Activated T-cell treated with anti-CD3 and anti-CD28 coated beads, Interleukin-2, amount 50 U/mL, for 1 hour (primary cell): ENCODE measurements at places on chromosomes 7 and 10.

DNA sequence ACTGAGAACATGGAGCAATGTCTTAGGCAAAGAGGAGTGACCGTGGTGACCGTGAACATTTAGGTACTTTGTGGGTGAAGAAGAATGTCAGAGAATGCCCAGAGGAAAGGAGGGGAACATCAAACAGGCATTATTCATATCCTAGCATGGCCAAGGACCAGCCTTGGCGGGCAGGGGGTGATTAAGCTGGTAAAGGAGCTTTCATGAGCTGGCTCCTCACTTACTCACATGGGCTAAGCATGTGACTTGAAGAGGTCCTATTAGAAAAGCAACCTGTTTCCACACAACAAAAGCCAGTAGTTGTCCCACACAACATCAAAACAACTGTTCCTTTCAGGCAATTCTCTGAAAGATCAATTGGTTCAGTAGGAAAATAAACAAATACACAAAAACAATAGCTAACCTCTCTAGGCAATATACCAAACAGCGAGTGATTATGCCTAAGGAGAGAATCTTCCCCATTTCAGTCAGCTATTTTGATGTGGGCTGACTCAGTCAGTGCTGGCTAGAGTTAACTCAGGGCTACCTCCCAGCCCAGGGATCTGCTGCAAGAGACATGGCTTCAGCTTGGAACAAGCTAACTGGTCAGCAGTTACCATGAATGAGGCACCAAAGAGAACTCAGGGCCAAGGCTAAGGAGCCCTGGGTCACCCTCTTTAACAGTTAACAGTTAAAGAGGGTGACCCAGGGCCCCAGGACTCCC, 283.5 kb downstream of the ARHGAP12 start:
- DNase-seq = no peak

GRCh38 chr10:76558586-76558985, 1079.0 kb downstream of the KCNMA1 start:
- DNase-seq = no peak

DNA sequence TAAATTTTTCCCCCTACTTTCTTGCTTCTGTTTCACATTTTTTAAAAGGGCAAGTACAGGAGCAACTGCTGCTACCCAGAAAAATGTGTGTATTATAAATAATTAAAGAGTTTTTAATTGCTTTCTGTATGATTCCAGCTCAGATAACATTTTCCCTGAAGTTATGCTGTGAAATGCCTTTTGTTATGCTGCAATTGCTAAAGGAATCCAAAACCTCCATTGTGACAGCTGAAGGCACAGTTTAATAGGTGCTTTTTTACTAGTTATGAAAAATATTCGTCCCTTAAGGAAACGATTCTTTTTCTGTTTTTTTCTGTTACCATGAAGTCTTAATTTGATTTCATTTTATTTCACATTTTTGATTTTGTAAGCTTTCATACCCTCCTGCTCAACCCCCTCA, 83.2 kb downstream of the ZNRF2 start:
- DNase-seq = no peak

GRCh38 chr10:63054889-63055611, 78.1 kb upstream of the NRBF2 start:
- no peak for DNase-seq

- no peak for DNase-seq
Observed at GRCh38 chr10:80141696-80142460, 9.3 kb downstream of the PLAC9 start.

DNA sequence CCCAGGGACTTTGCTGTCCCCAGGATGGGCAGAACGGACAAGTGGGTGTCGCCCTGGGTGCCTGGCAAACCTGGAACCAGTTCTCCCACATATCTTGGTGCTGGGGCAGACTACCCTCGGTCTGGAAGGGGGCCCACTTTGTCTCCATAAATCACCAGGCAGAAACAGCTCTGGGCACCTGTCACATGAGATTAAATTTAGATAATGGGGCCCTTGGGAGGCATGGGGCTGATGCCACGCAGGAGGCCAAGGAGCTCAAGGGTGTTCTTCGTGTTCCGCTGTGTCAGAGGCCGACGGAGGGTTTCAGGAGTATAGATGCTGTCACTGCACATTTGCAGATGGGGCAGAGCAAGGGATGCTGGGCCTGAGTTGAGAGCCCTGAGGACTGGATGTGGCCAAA, 72.7 kb downstream of the TMEM130 start:
- no peak for DNase-seq

GRCh38 chr10:80411267-80411668, 2.9 kb downstream of the PRXL2A start:
- DNase-seq = no peak

DNA sequence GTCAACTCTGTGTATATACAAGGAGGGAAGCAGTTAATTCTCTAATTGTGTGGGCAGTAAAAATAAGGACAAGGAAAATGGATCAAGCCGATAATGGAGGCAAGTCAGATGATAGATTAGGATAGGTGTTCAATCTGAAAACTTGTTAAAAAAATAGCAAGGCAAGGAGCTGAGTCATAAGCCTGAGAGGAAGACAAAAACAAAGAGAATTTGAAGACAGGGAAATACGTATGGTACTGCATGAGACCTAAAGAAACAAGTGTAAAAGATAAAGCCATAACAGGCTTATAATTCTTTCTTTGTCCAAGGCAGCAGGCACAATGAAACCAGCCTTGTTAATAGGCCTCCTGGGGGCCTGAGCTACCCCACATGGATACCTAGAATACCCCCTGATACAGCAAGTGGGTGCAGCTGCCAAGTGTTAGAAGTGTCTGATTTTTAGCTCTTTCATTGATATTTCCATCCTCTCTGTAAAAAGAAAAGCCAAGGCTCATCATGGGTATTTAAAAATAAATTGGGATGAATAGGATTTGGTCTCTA, 1570.6 kb upstream of the LRRTM3 start:
- no peak for DNase-seq

- DNase-seq = no peak
Observed at GRCh38 chr10:20200758-20201157, 384.5 kb downstream of the PLXDC2 start.

DNA sequence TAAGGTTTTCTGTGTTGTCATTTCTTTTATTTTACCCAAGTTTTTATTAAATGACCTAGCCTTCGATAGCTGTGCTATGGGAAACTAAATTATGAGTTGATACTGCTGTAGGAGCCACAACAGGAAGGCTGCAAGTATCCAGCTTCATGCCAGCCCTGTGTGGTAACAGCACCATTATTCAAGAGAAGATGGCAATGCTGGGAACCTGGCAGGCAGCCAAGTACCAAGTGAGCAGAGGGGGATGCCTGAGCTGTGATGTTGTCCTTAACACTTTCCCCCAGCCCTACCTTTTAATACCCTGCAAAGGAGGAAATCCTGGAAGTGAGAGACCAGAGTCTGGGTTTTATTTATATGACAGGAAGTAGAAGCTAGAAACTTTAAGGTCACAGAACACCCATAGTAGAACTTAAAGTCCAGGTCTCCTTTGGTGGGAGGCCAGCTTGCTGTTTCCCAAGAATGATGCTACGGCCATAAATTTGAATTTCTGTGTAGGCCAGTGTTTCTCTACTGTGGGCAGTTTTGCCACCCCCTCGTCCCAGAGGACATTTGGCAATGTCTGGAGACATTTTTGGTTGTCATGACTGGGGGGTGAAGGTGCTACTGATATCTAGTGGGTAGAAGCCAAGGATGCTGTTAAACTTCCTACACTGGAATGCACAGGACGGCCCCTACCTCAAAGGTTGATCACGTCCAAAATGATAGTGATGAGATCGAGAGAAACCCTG, 9.2 kb upstream of the ATXN7L1 start:
- no peak for DNase-seq

DNA sequence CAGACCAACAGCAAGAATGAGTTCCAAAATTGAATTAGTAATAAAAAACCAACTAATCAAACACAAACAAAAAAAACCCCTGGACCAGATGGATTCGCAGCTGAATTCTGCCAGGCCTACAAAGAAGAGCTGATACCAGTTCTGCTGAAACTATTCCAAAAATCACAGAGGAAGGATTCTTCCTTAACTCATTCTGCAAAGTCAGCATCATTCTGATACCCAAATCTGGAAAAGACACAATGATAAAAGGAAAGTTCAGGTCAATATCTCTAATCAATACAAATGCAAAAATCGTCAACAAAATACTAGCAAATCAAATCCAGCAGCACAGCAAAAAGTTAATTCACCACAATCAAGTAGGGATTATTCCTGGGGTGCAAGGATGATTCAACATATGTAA, 6.1 kb upstream of the ABCA13 start:
- no peak for DNase-seq
